ENCODE measurements at places on chromosomes 5 and 9. TPM values are rescaled to one million over a fixed set of nuclear protein-coding genes. Genes with fewer than 3 reads are reported as not detected.

The ABCA1 gene
- 42.0 TPM for polyA plus RNA-seq

The PDE6A gene
- polyA plus RNA-seq = not detected

The IFNB1 gene
- not detected for polyA plus RNA-seq

The C5orf47 gene
- polyA plus RNA-seq = not detected

DNA sequence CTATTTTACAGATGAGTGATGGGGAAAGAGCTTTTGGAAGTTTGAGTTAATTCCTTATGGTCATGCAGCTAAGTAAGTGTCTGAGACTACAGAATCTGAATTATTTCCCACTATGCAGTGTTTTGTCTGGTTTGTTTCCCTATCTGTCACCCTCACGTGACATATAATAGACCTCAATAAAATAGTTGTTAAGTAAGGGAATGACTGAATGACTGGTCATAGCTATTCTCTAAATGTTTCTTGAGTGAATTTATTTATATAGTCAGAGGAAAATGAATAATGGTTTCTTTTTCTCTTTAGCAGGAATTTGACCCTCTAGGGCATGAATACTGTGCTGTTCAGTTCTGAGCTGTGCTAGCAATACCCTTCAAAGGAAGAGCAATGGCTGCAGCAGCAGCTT is 10.3 kb downstream of the TRIM32 start:
- no peak for DNase-seq

DNA sequence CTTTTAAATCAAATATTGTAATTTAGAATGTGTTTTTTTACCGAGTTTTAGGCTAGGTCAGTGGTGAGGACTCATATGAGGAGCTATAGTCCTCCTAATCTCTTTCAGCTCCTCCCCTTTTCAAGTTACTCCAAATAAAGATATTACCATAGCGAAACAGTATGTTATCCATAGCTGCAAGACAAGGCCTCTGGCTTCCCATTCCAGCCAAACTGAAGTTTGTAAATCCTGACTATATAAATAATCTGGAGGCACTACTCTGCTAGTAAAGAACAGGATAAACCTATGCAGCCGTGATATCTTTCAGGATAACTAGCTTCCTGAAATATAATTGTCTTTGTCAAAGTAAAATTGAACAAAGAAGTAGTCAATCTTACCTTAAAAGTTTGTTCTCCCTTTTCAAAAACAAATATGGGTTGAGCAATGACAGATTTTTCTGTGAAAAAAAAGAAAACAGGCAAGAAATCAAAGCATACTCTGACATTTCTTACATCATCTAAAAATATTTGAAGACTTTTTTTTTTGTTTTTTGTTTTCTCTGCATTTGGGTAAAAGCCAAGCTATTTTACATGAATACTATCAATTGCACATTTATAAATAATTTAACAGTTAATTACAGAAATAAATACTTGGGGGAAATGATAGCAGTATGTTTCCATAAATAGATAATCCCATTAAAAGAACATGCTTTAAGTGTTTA is 29.3 kb upstream of the NADK2 start:
- no peak for DNase-seq

DNA sequence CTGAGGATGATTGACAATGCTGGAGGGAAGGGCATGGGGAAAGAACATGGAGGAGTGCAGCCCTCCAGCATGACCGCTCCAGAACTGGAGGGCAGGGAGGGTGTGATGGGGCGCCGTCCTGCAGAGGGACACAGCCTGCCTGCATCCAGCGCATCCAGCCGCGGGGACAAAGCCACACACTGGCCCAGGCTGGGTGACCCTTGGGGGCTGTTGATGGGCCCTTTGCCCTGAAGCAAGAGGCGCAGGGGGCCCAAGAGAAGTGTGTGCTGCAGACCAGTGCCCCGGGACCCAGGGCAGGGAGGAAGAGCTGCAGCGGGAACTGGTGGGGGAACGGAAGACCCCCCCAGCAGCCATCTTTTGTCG is 169.8 kb upstream of the PPP1R26 start:
- DNase-seq = no peak

- DNase-seq = no peak
Measured at GRCh38 chr5:1820926-1821325, 19.7 kb downstream of the NDUFS6 start.

GRCh38 chr9:98786750-98787510 is 9.4 kb downstream of the ANKS6 start:
- no peak for DNase-seq

DNA sequence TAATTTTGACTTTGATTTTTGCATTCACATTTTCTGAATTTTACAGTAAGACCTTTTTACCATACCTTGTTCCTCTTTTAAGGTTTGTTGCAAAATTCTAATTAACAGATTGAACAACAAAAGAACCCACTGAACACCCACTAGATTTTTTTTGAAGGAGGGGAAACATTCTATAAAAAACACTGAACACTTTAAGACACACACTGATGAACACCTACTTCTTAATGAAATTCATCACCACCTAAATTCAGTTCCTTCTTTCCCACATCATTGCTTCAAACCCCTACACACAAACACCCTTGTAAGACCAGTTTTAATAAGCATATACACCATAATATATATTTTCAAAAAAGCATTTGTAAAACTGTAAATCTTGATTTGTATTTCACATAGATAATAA is 559.0 kb upstream of the MEF2C start:
- no peak for DNase-seq

- no peak for DNase-seq
Measured at GRCh38 chr5:74625742-74626241, 14.7 kb downstream of the ENC1 start.

GRCh38 chr9:133991964-133992779 is at the start of gene VAV2:
VAV2 (minus strand) TSS chr9:133992324; CDS start chr9:133992278, 46 bp downstream.
- DNase-seq = peak; percentile 55

- no peak for DNase-seq
Measured at GRCh38 chr5:143177263-143177983, 226.1 kb downstream of the NR3C1 start.

GRCh38 chr5:60809891-60810425 is 34.1 kb downstream of the ELOVL7 start:
- DNase-seq = no peak

Data from liver (tissue), 10 donors.